Iris pigment epithelial cell (primary cell): ENCODE measurements at places on chromosomes 1 and 21.
A peak's percentile ranks its signal among the peaks of the same experiment; 100 is the strongest.

GRCh38 chr1:54335755-54336108 lies 70.5 kb downstream of the SSBP3 start:
- peak; percentile 91 for DNase-seq

- DNase-seq: peak; percentile 20
Observed at GRCh38 chr1:11664336-11665065, 501 bp downstream of the FBXO6 start.

DNA sequence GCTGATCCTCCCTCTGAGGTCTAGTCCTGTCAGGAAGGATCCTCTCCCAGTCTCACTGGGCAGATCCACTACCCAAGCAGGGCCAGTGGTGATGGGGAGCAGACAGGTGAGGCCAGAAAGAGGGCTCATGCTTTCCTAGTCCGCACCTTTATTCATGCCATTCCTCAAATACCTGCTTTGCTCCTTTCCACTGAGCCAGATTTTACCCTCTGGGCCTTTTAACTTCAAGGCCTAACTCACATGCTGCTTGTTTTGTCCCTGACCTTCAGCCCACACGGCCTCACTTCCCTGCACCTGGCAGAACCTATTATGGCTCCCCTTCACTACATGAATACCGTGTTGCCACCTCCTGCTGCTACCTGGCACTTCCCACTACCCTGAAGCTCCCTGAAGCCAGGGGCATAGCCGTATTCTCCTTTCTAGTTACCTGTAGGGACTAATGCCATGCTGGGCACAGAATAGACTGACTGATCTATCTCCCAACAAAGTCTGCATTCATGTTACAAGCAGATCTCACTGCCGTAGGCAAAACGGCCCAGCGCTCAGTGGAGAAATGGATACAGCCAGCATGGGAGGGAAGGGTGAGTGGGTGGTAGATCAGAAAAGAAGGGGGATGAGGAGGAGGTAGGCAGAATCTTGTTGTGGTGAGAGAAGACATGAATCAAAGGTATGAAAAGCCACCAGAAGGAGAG lies 36.1 kb upstream of the GOLT1A start:
- no peak for DNase-seq

- DNase-seq: no peak
Observed at GRCh38 chr1:171911506-171911905, 70.2 kb downstream of the DNM3 start.

GRCh38 chr21:44510109-44510507 lies 29.9 kb downstream of the KRTAP10-1 start:
- no peak for DNase-seq

DNA sequence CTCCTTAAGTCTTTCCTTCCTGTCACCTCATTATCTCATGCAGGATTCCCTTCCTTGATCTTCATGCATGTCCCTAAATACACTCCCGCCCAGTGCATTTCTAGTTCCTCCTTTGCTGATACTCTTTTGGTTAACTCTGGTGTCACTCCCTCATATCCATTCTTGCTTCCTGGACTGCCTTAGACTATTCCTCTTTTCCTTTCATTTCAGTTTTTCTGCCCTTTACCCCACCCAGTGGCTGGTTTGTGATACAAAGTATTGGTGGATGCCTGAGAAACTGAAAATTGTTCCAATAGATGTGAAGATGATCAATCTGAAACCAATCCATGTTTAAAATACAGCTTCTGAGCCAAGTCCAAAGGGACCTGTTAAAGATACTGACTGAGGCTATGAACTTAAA lies 553.8 kb upstream of the CAMK1G start:
- DNase-seq: no peak

DNA sequence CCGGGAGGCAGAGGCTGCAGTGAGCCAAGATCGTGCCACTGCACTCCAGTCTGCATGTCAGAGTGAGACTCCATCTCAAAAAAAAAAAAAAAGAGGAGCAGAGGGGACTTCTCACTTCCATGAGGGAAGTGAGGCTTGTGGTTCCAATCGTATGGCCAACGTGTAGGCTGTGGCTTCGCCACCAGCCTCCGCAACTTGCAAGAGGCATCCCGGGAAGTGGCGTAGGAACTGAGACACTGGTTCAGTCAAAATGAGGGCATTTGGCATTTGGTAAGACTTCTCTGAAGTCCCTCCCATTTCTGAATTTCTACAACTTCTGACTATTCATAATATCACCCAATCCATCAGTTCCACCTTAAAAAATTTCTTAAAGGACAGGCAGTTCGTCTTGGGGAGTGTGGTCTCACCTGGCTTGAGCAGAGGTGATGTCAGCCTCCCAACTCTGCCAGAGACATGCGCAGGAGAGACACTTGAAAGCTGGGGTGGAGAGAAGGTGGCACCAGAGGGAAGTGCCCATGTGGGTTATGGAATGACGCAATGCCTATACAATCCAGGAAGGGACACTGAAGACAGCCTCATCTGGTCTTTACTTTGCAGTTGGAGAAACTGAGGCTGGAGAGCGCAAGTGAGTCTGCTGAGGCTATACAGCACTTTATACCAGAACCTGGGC lies 17.2 kb downstream of the KAZN start:
- no peak for DNase-seq

DNA sequence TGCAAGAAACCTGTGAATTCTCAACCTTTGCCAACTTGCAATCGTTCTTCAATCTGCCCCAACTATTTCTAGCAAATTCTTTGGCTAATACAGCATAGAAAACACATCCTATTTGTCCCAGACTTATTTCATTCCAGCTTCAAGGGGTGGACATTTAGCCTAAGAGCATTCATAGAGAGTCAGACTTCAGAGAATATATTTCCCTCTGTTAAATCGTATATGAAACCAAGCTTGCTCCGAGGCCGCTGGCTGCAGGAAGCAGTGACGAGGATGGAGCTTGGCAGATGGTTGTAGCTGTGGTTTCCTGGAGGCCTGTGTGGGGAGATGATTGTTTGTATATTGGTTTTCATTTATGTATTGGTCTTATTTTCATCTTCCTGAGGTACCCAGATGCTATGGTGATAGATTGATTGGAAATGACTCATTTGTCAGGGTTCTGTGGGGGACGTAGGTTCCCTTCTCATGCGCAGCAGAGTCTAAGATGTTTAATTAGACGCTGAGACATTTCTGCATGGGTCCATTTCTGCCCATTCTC lies 26.1 kb downstream of the MAN1C1 start:
- DNase-seq: peak; percentile 84

- DNase-seq: peak; percentile 50
Observed at GRCh38 chr1:12424793-12425192, 193.2 kb downstream of the DHRS3 start.

DNA sequence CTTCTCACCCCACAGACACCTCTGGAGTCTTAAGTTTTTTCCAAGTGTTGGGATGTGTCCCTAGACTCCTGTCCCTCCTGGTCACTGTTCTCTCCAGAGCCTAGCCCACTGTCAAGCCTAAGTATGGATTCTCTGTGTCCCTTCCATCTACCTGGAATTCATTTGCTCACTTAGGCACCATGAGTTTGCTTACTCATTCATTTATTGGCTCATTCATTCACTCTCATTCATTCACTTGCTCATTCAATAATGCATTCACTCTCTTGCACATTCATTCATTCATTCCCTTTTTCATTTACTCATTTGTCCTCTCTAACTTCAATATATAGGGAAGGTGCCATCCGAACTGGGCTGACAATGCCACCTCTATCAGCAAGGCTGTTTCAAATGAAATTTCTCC lies 1.6 kb downstream of the S100A16 start:
- no peak for DNase-seq

GRCh38 chr1:25451908-25452307 lies 21.2 kb downstream of the MACO1 start:
- DNase-seq: no peak

DNA sequence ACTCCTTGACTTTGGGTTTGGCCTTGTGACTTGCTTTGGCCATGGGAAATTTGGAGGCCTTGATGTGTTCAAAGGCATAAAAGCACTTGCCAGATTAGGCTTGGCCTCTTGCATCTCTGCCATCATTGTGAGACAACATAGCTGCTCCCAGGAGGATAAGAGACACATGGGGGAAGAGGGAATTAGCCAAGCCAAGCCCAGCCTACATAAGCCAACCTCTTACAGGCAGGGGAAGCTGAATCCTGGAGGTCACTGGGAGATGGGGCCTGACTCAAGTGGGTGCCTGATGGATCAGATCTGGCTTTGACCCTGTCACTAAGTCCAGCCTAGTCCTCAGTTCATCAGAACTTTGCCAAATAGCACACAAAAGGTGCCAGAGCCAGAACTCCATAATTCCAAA lies 37.6 kb upstream of the HMGB4 start:
- DNase-seq: no peak

GRCh38 chr1:24551960-24552571 lies 3.8 kb upstream of the NCMAP start:
- DNase-seq: peak; percentile 60

GRCh38 chr1:86062453-86062852 lies 94.1 kb downstream of the COL24A1 start:
- DNase-seq: peak; percentile 65

DNA sequence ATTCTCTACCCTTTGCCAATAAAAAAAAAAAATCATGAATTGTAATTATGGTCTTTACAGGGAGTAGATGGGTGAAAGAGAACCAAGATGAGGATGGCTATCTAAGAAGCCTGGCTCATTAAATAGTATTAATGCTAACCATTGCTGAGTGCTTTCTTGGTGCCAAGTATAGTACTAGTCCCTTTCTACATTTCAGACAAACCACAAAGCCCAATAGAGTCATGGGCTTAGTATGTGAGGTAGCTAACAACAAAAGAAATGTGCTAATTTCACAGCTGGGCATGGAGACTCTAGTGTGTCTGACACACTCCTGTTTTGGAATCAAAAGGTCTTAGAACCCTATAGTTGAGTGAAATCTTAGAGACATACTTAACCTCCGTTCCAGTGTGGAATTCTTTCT lies 84.5 kb upstream of the ESRRG start:
- DNase-seq: peak; percentile 15

- no peak for DNase-seq
Observed at GRCh38 chr1:6842301-6842700, 57.0 kb downstream of the CAMTA1 start.

DNA sequence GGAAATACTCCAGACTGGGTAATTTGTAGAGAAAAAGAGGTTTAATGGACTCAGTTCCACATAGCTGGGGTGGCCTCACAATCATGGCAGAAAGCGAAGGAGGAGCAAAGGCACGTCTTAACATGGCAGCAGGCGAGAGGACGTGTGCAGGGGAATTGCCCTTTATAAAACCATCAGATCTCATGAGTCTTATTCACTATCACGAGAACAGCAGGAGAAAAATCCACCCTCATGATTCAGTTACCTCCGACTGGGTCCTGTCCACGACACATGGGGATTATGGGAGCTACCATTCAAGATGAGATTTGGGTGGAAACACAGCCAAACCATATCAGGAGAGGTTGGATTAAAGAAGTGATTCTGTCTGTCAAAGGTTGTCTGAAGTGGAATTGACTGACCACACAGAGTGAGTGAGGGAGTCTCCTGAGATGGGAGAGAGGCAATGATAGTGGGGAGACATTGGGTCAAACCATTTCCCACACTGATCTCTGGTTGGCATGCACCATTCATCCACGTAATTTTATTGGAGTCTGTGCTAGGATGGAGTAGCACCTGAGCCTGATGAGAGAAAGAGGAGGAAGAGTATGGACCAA lies 58.3 kb upstream of the VAMP3 start:
- DNase-seq: no peak

DNA sequence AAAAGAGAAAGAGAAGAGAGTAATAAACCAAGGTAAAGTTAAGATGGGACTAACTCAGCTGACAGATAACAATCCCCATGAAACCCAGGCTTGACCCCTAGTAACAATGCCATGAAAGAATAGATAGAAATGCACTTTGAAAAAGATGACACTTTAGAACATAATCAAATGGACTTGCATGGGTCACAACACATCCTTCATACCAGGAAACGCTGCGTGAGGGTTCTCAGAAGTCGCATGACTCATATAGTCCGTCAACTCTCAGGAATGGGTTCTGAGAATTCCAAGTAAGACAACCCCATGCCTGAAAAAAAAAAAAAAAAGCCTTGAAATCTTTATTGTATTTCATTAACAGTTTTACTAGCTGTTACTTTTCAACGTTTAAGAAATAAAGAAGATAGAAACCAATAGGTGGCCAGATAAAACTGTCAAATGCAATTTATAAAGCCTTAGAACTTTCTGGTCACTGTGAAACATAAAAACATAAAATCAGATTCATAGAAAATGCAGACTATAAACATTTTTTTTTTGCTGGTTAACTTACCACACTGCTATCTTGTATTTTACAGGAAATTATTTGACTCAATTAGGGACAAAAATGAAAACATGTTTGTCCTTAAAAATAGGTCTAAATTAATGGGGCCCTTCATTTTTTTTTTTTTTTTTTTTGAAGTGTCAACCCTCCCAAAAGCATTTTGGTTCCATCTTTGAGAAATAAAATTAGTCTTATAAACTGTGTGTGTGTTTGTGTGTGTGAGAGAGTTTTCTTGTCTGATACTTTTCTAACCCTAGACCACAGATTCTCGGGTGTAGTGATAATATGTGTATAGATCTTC lies 202.1 kb downstream of the NCAM2 start:
- peak; percentile 99 for DNase-seq

DNA sequence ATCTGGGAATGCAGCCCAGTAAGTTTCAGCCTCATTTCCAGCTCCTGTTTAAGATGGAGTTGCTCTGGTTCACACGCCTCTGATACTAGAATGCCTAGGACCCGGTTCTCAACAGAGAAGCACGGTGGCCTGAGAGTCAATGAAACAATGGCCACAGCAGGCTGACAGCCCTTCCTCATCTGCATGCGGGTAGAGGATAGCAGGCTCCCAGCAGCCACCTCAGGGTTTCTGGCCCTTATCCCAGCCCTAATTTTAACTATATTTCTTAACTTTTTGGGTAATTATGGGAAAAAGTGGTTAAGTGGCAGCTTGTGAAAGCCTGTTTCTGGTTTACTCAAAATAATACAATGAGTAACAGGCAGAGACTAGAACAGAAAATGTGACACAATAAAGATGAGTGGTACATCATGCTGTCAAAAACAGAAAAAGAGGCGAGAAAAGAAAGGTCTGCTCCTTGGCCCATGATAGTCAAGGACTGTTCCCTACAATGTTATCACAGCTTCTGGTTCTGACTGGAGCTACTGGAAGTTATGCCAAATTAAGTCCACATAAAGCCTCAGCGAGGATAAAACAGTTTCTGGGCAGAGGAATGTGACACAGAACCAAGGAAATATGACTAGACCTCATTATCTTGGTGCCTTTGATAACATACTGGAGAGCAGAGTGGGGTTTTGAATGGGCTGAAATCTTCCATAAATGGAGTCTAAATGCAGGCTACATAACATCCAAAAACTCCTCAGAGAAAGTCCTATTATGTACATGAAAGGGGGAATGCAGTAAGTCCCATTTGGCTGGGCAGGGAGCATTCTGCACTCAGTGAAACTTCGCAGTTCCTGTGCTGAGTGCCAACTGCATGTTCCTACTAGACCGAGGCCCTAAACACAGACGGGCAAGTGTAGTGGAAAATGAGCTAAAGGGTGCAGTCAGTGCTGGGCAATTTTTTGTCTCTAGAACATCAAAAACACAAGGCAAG lies 92.1 kb downstream of the NIBAN1 start:
- peak; percentile 15 for DNase-seq
